Left ventricle myocardium superior (tissue), 1 donor: ENCODE measurements at places on chromosomes 6 and 20. TPM values are rescaled to one million over a fixed set of nuclear protein-coding genes. Genes with fewer than 3 reads are reported as not detected.

KPNA5 gene
- total RNA-seq, result 7.2 TPM

IGF2R gene
- 68.4 TPM for total RNA-seq

RGS17 gene
- total RNA-seq, result 0.05 TPM

LY6G5B gene
- 3.9 TPM for total RNA-seq

SALL4 gene
- total RNA-seq, result not detected

GRCh38 chr6:15025446-15025845 is 220.4 kb upstream of the JARID2 start:
- no peak for DNase-seq

DNA sequence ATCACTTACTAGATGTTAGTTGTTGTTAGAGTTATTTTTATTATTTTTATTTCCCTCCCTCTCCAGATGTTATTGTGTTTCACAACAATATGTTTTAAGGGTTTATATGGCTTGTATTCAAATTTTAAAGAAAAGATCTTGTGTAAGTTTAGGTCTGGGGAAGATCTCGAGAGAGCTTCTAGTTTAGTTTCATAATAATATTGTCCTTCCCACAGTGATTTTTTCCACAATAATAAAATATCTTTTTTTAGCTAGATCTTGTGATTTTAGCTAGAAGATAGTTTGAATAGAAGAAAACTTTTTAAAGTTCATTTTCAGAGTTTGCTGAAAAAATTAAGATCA is 55.0 kb downstream of the ADGRG6 start:
- no peak for DNase-seq

- DNase-seq, result no peak
Measured at GRCh38 chr20:43532416-43533055, 25.0 kb downstream of the L3MBTL1 start.

GRCh38 chr6:38708496-38708895 is 5.6 kb upstream of the GLO1 start:
- DNase-seq, result no peak

DNA sequence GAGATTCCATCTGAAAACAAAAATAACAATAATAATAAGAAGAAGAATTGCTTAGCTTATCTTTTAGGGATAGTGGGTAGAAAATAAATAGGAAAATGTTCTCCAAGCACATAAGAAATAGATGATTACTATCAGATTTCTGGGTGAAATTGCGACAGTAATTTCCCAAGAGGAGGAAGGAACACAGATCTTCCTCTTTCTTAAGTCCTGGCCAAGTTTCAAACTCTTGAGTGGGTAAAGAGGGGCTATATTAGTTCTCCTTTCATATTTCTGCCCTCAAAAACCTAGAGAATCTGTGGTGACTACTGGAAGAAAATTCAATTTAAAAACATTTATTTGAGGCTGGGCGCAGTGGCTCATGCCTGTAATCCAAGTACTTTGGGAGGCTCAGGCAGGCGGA is 63.7 kb downstream of the PHACTR2 start:
- no peak for DNase-seq

DNA sequence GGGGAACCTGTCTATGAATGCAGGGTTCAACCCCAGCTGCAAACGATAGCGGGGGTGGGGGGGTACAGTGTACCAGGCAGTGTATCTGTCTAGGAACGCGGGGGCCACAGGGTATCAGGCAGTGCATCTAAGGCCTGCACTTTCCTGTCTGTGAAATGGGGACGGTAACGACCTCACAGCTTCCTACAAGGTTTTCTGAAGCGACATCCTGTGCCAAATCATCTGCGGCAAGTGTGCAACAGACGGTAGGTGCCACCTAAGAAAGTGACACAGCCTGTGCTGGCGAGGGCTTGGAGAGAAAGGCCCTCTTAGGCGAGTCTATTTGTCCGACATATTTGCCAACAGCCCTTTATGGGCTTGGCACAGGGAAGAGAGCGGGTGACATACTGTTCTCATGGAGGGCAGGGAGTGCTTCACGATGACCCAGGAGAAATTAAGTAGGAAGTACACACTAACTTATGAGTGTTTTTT is 3.8 kb downstream of the DIDO1 start:
- DNase-seq, result no peak
